ENCODE measurements at places on chromosomes 2 and 18. TPM values are rescaled to one million over a fixed set of nuclear protein-coding genes. Genes with fewer than 3 reads are reported as not detected.

ANKRD30B gene
- under 0.01 TPM for total RNA-seq

REG1B gene
- not detected for total RNA-seq

ABCG8 gene
- not detected for total RNA-seq

GRCh38 chr2:176960736-176961520 is 251.7 kb upstream of the HNRNPA3 start:
- H3K27me3 ChIP-seq, result no peaks in the 10 kb centered on the region
- H3K36me3 ChIP-seq, result no peaks in the 10 kb centered on the region
- DNase-seq, result no peak
- H3K27ac ChIP-seq, result no peak overlapping the region
- no peak overlapping the region for H3K4me3 ChIP-seq
- H3K4me1 ChIP-seq, result no peaks in the 10 kb centered on the region

- no peaks in the 10 kb centered on the region for H3K4me1 ChIP-seq
- H3K4me3 ChIP-seq, result no peak overlapping the region
- H3K27ac ChIP-seq, result no peak overlapping the region
- no peaks in the 10 kb centered on the region for H3K27me3 ChIP-seq
Measured at GRCh38 chr18:38313831-38314230, 748.2 kb upstream of the CELF4 start.

- DNase-seq, result peak; percentile 95
- peak within 1 kb of the TSS; percentile 91 for H3K27ac ChIP-seq
- peak within 1 kb of the TSS; percentile 94 for H3K4me3 ChIP-seq
- no peaks in the 10 kb centered on the region for H3K36me3 ChIP-seq
- no peaks in the 10 kb centered on the region for H3K27me3 ChIP-seq
- H3K4me1 ChIP-seq, result peaks cover 2% of the 10 kb centered on the region
Measured at GRCh38 chr2:238847841-238848690, at the start of gene TWIST2. TSS of gene TWIST2 (plus strand) at chr2:238848085. CDS start at chr2:238848216, 131 bp downstream.

- H3K27ac ChIP-seq, result no peak overlapping the region
- H3K27me3 ChIP-seq, result no peaks in the 10 kb centered on the region
- no peaks in the 10 kb centered on the region for H3K4me1 ChIP-seq
- H3K4me3 ChIP-seq, result no peak overlapping the region
Measured at GRCh38 chr2:79660557-79660956, 147.7 kb downstream of the CTNNA2 start.

Data from fibroblast of lung (primary cell).